ENCODE measurements at places on chromosomes 12 and 14. TPM values are rescaled to one million over a fixed set of nuclear protein-coding genes. Genes with fewer than 3 reads are reported as not detected.

- no peak for DNase-seq
Observed at GRCh38 chr12:11829764-11830194, 180.3 kb downstream of the ETV6 start.

- no peaks in the 10 kb centered on the region for H3K4me1 ChIP-seq
- no peak for DNase-seq
- no peak overlapping the region for H3K4me3 ChIP-seq
- H3K27me3 ChIP-seq, result no peaks in the 10 kb centered on the region
- H3K27ac ChIP-seq, result no peak overlapping the region
Observed at GRCh38 chr12:89893972-89894706, 185.5 kb upstream of the ATP2B1 start.

DNA sequence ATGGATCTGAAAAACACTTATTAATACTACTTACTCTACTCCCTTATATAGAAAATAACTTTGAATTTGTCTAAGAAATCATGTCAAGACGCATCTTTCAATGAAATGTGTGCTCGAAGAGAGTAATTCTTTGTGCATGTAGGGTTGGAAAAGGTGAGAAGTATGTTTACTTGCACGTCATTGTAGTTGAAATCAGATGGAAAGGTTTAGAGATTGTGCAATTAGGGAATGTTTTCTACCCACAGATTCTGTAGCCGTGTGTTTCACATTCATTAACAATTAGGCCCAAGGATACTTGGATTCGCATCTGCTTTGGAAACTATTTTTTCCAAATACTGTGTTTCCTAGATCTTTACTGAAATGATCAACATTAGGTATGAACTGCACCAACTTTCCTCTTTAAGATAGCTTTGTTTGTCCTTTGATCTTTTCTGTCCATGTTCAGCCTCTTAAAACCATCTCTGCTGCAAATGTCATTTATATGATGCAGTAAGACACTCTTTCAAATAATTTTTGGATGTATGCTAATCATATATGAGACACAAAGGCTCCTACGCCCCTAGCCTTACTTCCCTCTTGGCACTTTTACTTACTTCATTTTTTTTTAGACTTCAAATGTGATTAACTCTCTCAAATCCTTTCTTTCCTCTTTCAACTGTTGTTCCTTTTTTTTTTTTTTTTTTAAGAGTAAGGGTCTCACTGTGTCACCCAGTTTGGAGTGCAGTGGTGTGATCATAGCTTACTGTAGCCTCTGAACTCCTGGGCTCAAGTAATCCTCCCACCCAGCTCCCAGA is 58.0 kb upstream of the PSMA6 start:
- no peaks in the 10 kb centered on the region for H3K4me1 ChIP-seq
- H3K4me3 ChIP-seq, result no peak overlapping the region
- H3K36me3 ChIP-seq, result no peaks in the 10 kb centered on the region
- no peak overlapping the region for H3K27ac ChIP-seq
- DNase-seq, result no peak

- H3K4me1 ChIP-seq, result peaks cover 5% of the 10 kb centered on the region
- H3K27me3 ChIP-seq, result no peaks in the 10 kb centered on the region
- DNase-seq, result no peak
- no peak overlapping the region for H3K4me3 ChIP-seq
- H3K36me3 ChIP-seq, result peaks cover 52% of the 10 kb centered on the region
- H3K27ac ChIP-seq, result no peak overlapping the region
Observed at GRCh38 chr12:115999582-115999981, 277.9 kb downstream of the MED13L start.

DNA sequence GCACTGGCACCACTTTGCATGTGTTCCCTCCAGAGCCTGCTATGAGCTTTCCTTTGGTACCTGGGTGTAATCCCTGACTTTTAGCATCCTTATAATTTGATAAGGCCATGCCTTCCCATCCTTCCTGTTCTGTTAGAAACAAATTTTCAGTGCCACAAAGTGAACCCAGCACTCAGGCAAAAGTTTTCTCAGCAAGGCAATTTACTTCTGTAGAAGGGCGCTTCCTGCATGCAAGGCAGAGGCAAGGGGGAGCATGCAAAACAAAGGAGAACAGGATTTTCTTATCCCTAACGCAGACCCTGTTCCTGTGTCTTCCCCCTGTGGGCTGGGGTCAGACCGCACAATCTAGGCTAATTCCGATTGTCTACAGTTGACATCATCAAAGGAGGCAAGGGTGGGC is 108.7 kb downstream of the RIN3 start:
- H3K4me1 ChIP-seq, result no peaks in the 10 kb centered on the region
- no peak overlapping the region for H3K27ac ChIP-seq
- H3K36me3 ChIP-seq, result no peaks in the 10 kb centered on the region
- no peak for DNase-seq

DNA sequence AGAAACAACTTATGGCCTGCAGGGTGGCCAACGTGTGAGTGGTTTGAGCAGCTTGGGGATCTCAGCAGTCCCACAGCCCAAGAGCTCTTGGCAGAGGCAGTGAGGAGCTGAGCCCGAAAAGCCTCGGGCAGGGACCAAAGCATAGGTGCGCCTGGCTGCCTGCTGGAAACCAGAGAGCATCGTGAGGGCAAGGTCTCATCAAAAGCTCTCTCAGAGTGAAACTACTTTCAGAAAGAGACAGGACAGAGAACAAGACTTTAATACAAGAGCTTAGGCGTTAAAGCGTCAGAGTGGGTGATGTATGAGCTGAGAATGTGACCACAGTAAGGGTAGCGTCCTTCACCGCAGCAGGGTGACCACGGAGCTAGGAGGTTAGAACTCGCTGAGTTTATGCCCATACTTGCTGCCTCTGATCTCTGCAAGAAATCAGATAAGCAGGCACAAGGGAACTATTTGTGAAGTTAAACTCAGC is 30.8 kb downstream of the LGMN start:
- no peak for DNase-seq
- H3K27ac ChIP-seq, result no peak overlapping the region
- no peak overlapping the region for H3K4me3 ChIP-seq
- peaks cover 14% of the 10 kb centered on the region for H3K4me1 ChIP-seq
- H3K27me3 ChIP-seq, result no peaks in the 10 kb centered on the region

- no peak overlapping the region for H3K27ac ChIP-seq
- DNase-seq, result no peak
- no peaks in the 10 kb centered on the region for H3K4me1 ChIP-seq
- no peaks in the 10 kb centered on the region for H3K27me3 ChIP-seq
- H3K4me3 ChIP-seq, result no peak overlapping the region
Observed at GRCh38 chr14:98754343-98755020, 517.5 kb downstream of the BCL11B start.

DNA sequence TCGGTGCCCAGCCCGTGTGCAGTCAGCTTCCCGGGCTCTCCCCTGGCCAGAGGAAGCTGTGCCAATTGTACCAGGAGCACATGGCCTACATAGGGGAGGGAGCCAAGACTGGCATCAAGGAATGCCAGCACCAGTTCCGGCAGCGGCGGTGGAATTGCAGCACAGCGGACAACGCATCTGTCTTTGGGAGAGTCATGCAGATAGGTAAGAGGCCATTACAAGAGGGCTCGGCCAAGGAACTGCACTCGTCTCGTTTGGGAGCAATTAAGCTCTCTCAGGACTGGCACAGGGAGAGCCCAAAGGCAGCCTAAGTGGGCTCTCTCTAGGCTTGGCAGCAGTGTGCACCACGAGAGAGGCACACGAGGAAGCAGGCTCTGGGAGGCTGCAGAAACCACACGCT is 3.7 kb downstream of the WNT5B start:
- no peak overlapping the region for H3K27ac ChIP-seq
- H3K4me3 ChIP-seq, result no peak overlapping the region
- no peaks in the 10 kb centered on the region for H3K36me3 ChIP-seq
- H3K4me1 ChIP-seq, result peaks cover 13% of the 10 kb centered on the region
- no peak for DNase-seq
- peaks cover 7% of the 10 kb centered on the region for H3K27me3 ChIP-seq

Gene SMCO2
- 0.38 TPM for total RNA-seq

Gene FOXG1
- not detected for total RNA-seq

Gene RPL10L
- not detected for total RNA-seq

Gene PROX2
- not detected for total RNA-seq

Gene VDR
- 28.7 TPM for total RNA-seq
